ENCODE measurements at places on chromosomes 2 and 18.

DNA sequence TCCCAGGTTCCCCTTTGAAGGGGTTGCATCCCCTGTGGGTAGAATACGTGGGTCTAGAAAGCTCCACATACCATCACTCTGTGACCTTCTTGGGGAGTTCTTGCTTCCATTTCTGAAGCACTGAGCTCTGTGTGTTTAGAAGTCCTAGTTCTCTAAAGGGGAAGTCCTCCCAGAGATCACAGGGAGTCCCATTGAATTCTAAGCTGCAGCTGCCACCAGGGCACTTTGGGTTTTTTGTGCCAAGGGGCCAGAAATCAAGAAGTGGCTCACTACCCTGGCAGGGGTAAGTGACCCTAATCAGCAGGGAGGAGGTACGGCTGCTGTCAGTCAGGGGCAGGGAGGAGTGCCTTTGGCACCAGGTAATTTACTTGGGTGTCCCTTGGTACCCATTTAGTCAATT is 70.9 kb downstream of the EHD3 start:
- DNase-seq = no peak

DNA sequence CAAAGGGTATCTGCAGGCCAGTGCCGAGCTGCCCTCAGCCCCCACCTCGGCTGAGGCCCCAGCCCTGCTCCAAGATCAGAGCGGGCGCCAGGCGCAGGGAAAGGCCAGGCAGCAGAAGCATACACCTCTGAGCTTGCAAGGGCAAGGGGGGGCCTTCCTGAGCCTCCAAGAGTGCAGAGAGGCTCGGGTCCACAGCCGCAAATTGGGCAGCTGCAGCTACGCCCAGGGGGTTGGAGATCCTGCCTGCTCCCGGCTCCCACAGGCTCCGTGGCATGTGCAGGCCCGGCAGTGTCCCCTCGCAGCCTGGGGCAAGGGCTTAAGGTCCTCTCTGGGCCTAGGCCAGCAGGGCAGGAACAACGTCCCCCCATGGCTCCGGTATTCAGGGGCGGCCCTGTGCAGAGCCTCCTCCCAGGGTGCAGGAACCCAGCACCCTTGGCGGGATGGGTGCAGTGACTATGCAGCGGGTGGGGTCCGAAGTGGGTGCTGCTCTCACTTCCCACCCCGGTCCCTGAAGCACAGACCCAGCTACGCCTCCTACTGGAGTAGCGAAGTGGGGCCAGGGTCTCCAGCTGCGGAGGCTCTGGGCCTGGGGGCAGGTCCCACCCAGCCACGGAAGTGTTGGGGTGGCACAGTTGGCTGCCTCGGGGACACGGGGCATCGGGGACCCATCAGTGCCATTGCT is 120.2 kb upstream of the TMEFF2 start:
- DNase-seq = no peak

GRCh38 chr18:68178921-68179320 is 536.0 kb downstream of the TMX3 start:
- DNase-seq = no peak

GRCh38 chr2:172849519-172850217 is 114.0 kb downstream of the RAPGEF4 start:
- no peak for DNase-seq

DNA sequence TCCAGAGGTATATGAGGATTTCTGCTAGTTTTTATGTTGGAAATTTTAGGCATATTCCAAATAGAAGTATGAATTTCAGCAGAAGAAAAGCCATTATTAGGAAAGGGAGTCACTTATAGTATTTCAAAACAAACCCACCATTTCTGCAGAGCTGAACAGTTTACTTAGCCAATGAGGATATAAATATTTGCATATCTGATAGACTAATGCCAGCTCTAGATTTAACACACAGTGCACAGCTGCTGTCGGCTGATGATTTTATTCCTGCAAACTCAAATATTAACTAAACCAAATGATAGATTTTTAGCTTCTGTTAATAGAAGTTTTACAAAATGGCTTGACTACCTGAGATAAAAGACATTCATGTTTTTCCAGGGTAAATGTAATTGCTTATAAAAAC is 375.8 kb upstream of the FANCL start:
- no peak for DNase-seq

GRCh38 chr2:137190411-137191195 is 425.3 kb downstream of the THSD7B start:
- DNase-seq = no peak

DNA sequence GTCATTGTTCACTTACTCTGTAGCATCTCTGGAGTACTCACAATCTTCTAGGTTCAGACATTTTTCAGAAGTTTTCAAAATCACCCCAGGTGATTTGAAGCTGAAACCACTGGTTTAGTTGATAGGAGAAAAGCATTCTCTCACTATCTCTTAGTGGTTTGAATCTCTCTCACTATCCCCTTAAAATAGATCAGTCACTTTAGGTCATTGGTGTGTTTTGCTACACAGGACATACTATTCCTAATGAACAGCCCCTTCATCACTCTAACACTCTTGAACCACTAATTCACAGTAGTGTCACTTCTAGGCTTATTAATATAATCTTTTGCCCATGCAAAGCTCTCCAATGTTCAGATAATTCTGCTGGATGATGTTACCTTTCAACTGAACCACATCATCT is 34.5 kb downstream of the LYPD6 start:
- DNase-seq = no peak

GRCh38 chr2:58700591-58700990 is 459.5 kb upstream of the FANCL start:
- DNase-seq = no peak

GRCh38 chr18:48736321-48737260 is 197.8 kb downstream of the CTIF start:
- DNase-seq = no peak

DNA sequence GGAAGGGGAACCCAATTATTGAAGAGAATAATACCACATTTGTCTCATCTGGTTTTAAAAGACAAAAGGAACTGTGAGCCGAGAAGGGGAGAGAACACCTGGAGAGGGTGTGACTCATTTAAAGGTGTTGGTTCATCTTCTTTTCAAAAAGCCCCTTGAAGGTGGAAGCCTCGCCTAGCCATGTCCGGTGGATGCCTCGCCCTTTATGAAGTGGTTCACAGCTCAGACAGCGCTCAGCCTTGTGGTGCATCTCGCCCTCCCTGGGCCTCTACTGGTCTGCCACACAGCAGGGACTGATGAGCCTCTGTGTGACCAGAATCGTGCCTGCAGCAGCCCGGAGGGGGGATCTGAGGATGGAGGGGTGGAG is 290.0 kb upstream of the CXCR4 start:
- no peak for DNase-seq

- no peak for DNase-seq
Measured at GRCh38 chr2:143192716-143193115, 63.5 kb downstream of the ARHGAP15 start.

GRCh38 chr2:68352651-68353391 is 12.3 kb upstream of the PLEK start:
- no peak for DNase-seq

DNA sequence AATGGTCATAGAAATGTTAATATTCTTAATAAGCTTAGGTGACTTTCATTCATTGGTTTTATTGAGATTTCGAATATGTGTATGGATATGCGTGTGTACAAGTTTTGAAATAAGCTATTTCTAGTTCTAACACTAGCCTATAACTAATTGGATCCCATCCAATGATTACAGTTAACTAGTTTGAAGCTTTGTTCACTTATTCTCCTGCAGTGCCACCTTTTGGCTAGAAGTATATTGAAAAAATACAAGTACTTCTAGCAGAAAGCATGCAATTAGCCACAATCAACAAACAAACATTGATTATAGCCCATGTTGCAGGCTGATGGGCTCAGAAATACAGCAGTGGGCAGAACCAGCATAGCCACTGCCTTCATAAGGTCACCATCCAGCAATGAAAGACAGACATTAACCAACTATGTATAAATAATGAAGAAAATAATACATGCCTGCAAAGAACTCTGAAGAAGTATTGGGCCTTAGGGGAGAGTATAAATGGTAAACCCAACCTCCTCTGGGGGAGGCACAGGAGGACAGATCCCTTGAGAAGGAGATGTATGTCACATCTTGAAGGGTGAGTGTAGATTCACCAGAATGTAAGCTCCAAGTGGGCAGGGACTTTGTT is 5.1 kb upstream of the PIEZO2 start:
- no peak for DNase-seq

GRCh38 chr2:27489118-27489497 is 435 bp downstream of the IFT172 start:
- no peak for DNase-seq

- no peak for DNase-seq
Measured at GRCh38 chr2:207768866-207769596, 675 bp downstream of the FZD5 start.

- no peak for DNase-seq
Measured at GRCh38 chr2:110818767-110819481, 86.6 kb downstream of the ACOXL start.

- DNase-seq = peak; percentile 37
Measured at GRCh38 chr2:39121523-39122063, 742 bp upstream of the SOS1 start.

- DNase-seq = no peak
Measured at GRCh38 chr18:78232196-78232595, 747.4 kb upstream of the SALL3 start.

DNA sequence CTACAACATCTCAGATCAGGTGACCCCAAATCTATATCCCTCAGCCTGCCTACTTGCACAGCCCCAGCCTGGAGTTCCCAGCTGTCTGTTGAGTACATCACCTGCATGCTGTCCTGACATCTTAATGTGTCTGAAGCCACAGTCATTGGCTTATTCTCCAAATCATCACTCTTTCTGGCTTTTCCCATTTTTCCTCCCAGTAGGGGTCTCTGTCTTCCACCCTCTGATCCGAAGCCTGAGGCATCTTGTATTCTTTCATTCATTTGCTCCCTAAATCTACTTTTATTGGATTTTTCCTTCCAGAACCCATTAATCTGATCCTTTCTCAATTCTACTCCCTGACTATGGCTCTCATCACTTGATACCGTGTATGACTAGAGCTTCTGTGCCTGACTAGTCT is 332.9 kb upstream of the DCC start:
- no peak for DNase-seq

GRCh38 chr2:150535176-150535575 is 47.7 kb upstream of the RND3 start:
- DNase-seq = no peak

GRCh38 chr2:80429251-80429650 is 124.7 kb upstream of the LRRTM1 start:
- DNase-seq = no peak

DNA sequence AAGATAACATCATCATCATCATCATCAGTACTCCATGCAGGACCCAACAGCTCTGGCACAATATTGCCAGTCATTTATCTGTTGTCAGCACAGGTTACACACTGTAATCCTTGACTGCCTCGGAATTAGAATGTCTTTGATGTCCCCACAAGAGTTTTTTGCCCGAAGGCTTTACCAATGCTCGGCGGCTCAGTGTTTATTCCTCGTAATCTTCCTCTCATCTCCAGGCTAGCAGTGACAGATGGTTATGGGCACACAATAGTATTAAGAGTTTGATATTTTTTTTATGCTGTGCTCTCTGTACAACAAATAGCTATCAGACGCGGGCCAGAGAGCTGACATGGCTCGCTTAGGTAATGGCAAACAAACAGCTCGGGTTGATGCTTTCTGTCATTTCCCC is 515.2 kb downstream of the ZEB2 start:
- no peak for DNase-seq

GRCh38 chr2:105803773-105804172 is 59.1 kb downstream of the NCK2 start:
- no peak for DNase-seq

DNA sequence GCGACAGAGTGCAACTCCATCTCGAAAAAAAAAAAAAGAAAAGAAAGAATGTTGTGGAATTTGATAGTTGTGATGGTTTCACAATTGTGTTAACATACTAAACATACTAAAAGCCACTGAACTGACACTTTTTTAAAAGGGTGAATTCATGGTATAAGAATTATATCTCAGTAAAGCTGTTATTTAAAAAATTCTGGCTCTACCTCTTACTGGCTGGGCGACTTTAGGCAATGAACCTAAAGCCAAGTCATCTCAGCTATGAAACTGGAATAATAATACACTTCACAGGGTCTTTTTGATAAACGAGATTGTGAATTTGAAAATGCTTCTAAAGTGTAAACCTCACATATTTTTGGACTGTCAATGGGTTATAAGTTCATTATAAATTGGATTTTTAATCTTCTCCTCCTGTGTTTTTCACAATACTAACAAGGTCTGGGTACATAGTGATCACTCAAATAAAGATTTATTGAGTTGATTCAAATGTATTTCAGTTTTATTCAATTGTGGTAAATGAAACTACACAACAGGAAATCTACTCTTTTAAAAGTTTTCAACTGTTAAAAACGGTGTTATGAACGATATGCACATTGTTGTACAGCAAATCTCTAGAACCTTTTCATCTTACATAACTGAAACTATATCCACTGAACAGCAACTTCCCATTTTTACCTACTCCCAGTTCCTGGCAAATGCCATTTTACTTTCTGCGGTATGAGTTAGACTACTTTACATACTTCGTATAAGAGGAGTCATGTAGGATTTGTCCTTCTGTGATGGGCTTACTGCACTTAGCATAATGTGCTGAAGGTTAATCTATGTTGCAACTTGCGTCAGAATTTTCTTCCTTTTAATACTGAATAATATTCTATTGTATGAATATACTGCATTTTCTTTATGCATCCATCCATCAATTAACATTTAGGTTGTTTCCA is 43.0 kb upstream of the GTF2A1L start:
- no peak for DNase-seq

- no peak for DNase-seq
Measured at GRCh38 chr2:164696634-164697033, 75.4 kb upstream of the GRB14 start.

- DNase-seq = no peak
Measured at GRCh38 chr18:61731178-61731577, 161.6 kb downstream of the RNF152 start.

DNA sequence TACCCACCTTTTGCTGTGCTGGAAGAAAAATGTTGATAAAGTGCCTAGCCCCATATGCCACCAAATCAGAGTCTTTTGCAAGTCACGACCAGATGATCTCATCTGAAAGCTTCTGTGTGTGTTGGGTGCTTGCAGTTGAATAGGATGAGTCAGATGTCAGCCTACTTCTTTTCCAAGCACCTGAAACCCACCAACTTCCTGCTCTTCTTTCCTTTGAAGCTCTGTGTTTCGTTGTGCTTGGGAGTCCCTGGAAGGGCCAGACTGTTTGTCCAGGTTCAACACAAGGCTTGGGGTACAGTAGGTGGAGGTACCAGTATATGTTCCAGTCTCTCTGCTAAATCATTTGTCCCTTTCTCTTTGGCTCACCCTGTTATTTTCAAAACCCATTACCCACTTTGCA is 36.8 kb upstream of the LCLAT1 start:
- DNase-seq = no peak

GRCh38 chr2:105718846-105719481 is 25.7 kb upstream of the NCK2 start:
- DNase-seq = no peak

DNA sequence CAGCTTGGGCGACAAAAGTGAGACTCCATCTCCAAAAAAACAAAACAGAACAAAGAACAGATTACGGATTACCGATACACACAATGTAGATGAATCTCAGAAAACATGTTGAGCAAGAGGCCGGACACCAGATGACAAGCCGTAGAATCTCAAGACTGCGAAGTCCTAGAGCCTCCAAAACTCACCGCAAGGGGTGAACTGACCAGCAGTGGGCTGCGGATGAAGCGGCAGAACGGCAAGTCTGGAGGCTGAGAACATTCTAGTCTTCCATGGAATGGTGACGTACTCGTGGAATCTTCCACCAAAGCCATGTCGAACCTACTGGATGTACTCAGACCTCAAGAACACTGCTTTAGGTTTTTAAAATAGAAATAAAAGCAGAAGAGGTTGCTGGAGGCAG is 198.8 kb downstream of the NDUFA10 start:
- no peak for DNase-seq

Measured in CD4-positive, alpha-beta T cell treated with Interleukin-4 for 1 hour (primary cell).